ENCODE measurements at places on chromosomes 1 and 21.

DNA sequence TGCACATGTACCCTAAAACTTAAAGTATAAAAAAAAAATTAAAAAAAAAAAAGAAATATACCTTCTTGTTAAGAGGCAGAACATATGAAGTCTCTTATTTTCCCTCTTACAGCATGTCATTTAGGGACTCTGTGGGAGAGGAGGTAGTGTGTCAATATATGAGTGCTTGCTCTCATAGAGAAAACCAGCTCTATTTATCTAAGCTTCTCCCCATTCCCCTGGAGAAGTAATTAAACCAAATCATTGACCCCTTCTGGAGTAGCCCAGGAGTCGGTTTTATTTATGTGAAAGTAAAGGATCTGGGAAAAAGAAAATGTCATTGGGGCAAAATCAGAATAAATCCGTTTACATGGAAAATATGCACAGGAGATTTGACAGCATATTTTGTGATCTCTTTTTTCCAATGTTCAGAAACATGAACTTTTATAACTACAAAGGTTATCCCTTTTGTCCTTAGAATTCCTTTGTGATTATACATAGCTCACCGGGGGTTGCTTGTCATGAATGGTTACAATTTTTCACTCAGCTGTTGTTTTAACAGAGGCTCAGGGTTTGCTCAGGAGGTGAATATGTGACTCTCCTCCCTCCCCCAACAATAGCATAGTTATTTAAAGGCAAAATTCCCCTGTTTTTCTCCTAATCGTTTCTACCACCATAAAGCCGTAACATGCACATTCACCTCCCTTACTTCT, 114.5 kb upstream of the C1orf21 start:
- DNase-seq = no peak

- DNase-seq = no peak
Measured at GRCh38 chr1:87089823-87090222, 175.4 kb downstream of the HS2ST1 start.

- no peak for DNase-seq
Measured at GRCh38 chr1:59199719-59200376, 97.0 kb upstream of the FGGY start.

DNA sequence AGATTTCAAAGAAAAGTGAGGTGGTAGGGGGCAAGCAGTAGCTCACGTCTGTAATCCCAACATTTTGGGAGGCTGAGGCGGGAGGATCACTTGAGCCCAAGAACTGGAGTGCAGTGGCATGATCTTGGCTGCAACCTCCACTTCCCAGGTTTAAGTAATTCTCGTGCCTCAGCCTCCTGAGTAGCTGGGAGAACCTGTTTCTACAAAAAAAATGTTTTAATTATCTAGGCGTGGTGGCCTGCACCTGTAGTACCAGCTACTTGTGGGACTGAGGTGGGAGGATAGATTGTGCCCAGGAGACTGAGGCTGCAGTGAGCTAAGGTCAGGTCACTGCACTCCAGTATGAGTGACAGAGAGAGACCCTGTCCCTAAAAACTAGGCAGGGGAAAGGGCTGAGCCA, 2.6 kb upstream of the TSPAN1 start:
- no peak for DNase-seq

DNA sequence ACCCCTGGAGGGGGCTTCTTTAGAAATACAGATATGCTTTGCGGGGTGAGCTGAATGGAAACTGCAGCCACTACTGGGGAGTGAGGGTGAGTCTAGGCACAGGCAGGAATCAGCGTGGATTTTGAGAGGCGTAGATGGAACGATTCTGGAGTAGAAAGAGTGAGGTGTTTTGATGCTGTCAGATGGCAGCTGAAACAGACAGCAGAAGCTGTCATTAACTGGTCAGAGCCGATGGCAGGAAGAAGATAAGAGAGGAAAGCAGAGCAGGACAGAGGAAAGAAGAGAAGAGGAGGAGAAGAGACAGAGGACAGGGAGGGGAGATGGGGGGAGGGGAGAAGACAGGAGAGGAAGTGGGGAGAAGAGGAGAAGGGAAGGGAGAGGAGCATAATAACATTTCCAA, 138.5 kb downstream of the LRIG2 start:
- no peak for DNase-seq

Measured in stimulated activated CD8-positive, alpha-beta memory T cell treated with anti-CD3 and anti-CD28 coated beads, Interleukin-12 subunit alpha, Interleukin-12 subunit beta, amount 100 ng/mL, for 4 hours (primary cell).